ENCODE measurements at places on chromosomes 12 and 14. TPM values are rescaled to one million over a fixed set of nuclear protein-coding genes. Genes with fewer than 3 reads are reported as not detected.

GRCh38 chr12:121578230-121579189 is 2.3 kb downstream of the KDM2B start:
- no peaks in the 10 kb centered on the region for H3K27me3 ChIP-seq
- H3K27ac ChIP-seq = peak overlapping the region; percentile 89
- peaks cover 54% of the 10 kb centered on the region for H3K4me1 ChIP-seq

Gene PLA2G1B
- total RNA-seq = not detected

DNA sequence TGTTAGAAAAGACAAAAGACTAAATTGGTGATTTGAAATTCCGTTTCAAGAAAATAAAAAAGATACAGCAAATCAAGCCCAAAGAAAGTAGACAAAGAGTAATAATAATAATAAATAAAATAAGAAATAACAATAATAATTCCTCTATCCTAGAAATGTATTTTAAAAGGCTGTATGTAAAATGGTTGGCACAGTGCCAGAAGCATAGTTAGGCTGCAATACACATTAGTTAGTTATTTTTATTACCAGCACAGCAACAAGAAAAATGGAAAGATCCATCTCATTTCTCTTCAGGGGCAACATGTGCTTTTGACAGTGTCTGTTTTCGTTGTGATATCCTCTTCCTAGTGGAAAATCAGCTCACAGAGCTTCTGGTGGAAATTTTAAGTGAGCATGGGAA is 174.1 kb upstream of the TMTC1 start:
- no peaks in the 10 kb centered on the region for H3K4me1 ChIP-seq
- H3K27ac ChIP-seq = no peak overlapping the region
- no peaks in the 10 kb centered on the region for H3K27me3 ChIP-seq
- no peaks in the 10 kb centered on the region for H3K36me3 ChIP-seq

GRCh38 chr12:3092764-3093163 is 15.6 kb downstream of the TSPAN9 start:
- no peak overlapping the region for H3K4me3 ChIP-seq
- DNase-seq = no peak
- H3K4me1 ChIP-seq = peaks cover 10% of the 10 kb centered on the region
- no peak overlapping the region for H3K27ac ChIP-seq

DNA sequence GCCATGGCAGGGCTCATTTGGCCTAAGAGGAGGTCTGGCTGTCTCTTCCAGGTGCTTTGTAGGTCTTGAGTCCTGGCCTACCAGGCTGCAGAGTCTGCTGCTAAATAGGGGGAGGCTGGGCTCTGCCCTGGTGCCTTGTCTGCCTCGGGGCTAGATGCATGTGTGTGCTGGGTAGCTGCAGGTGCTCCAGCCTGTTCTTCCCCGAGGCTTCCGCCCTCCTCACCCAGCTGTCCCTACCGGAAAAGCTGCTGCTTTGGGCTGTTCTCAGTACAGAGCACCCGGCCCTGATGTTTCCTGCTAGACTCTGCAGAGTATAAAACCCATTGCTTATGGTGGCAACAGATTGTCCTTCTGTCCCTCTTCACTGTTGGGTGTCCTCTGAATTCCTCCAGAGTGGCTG is 37.7 kb downstream of the RAB35 start:
- H3K4me1 ChIP-seq = no peaks in the 10 kb centered on the region
- H3K4me3 ChIP-seq = no peak overlapping the region
- H3K27me3 ChIP-seq = peaks cover 25% of the 10 kb centered on the region
- H3K27ac ChIP-seq = no peak overlapping the region

DNA sequence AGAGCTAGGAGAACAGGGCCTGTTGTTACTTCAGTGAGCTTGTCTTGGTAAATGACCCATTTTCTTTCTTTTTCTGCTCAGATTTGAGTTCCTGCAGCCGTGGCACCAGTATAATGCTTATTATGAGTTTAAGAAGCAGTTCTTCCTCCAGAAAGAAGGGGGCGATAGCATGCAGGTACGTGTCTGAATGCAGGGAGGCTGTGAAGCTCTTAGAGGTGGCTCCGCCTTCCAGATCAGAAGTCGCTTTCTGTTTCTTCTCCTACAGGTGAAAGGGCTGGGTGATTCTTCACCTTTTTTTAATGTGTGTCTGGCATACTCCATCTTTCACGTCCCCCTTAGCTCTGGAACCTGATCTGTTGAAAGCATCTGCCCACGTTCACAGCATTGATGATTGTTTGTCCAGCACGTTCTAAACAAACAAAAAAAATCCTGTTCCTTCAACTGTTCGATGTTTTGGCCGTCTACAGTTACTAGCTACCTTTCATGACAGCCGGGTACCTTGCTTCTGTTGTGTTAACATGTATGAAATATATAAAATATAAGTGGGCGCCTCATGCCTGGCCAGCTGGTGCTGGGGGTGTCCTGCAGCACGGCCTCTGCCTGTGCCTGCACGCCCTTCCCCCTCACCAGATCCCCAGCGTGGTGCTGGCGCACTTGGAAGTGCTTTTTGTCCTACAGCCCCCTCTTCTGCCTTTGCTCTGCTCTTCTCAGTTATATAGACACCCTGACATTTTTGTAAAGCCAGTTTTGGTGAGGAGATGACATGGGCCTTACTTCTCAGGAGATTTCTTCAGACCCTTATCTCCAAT is 44.6 kb downstream of the SFSWAP start:
- no peak overlapping the region for H3K4me3 ChIP-seq
- peaks cover 59% of the 10 kb centered on the region for H3K36me3 ChIP-seq
- no peaks in the 10 kb centered on the region for H3K4me1 ChIP-seq
- no peak overlapping the region for H3K27ac ChIP-seq
- no peaks in the 10 kb centered on the region for H3K27me3 ChIP-seq

Gene C12orf54
- not detected for total RNA-seq
